ENCODE measurements at places on chromosomes 1 and 21.

- DNase-seq = peak; percentile 81
Measured at GRCh38 chr1:23343221-23344110, 618 bp downstream of the HNRNPR start.

- no peak for DNase-seq
Measured at GRCh38 chr1:114278911-114279310, 125.2 kb upstream of the SYT6 start.

DNA sequence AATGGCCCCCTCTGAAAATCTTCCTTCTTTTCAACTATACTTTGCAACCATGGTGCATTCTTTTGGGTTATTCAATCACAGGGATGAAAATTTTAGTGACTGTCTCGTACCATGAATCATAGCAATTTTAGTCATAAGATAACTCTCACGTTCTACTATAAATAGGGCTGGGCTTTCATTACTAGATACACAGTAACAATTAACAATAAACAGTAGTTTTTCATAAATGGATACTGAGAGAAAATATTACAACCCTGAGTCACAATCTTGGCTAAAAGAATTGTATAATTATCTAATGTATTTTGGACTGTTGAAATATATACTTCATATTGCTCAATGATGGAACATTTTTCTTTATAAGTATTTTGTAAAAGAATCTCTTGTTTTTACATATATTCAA lies 96.1 kb downstream of the TEX35 start:
- no peak for DNase-seq

GRCh38 chr1:236438614-236439013 lies 44.5 kb downstream of the EDARADD start:
- no peak for DNase-seq

GRCh38 chr1:168136709-168137514 lies at the start of gene GPR161:
TSS of gene GPR161 (minus strand) at chr1:168136930. CDS start at chr1:168104850, 32,080 bp downstream.
- peak; percentile 70 for DNase-seq

GRCh38 chr21:42039470-42039901 lies 29.3 kb upstream of the ZBTB21 start:
- peak; percentile 50 for DNase-seq

GRCh38 chr1:155983191-155984024 lies 5.1 kb upstream of the ARHGEF2 start:
- DNase-seq = peak; percentile 92

DNA sequence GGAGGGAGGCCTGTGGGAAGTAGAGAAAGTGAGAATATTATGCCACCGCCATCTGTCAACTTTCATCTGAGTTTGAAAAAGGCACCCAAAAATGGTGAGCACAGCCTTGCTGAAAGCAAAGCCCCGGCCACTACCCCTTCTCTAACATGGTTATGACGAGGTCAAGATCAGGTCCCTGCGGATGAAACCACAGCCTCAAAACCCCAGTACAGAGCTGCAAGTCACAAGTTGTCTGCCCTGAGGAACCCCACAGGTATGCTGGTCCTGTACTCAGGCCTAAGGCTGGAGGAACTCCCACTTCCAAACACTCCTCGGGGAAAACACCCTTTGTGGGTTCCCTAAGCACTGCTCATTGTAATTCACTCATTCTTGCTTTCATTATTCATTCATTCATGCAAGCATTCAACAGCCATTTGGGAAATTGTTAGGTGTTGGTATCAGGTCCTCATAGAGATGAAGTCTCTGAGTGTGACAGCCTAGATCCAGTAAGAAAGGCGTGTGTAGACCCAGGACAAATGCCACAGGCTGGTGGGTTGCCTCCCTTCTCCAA lies 216.6 kb upstream of the EDN2 start:
- DNase-seq = no peak

- DNase-seq = no peak
Measured at GRCh38 chr1:27423709-27424108, 31.3 kb downstream of the GPR3 start.

DNA sequence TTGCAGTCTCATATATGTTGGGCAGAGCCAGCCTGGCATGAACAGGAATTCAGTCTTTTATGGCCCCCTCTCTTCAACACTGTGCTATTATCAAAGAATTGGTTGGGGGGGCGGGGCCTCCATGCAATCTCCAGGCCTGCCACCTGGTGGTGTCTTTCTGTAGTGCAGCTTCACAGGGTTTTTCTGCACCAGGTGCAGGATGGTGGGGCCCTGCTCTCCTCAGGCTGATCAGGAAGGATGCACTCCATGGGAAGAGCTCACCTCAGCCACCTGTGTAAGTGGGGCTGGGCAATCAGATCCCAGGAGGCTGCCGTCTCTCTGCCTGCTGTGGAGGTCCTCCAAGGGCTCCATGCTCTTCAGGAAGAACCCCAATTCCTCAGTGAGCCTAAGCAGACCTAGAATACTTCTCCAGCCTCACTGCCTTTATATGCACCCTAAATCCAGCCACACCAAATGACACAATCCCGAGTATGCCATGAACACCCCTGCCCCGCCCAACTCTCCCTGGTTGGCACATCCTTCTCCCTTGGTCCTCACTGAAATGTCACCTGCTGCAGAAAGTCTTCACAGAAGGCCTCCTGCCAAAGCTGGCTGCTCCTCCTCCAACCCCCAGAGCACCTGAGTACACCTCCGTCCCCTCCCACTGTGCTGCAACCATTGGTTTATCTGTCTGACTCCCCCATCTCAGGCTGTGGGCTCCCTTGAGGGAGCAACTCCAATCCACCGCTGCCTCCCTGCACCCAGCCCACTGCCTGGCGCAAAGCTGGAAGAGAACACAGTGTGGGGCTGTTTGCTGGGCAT lies 16.5 kb downstream of the STK40 start:
- DNase-seq = peak; percentile 69

DNA sequence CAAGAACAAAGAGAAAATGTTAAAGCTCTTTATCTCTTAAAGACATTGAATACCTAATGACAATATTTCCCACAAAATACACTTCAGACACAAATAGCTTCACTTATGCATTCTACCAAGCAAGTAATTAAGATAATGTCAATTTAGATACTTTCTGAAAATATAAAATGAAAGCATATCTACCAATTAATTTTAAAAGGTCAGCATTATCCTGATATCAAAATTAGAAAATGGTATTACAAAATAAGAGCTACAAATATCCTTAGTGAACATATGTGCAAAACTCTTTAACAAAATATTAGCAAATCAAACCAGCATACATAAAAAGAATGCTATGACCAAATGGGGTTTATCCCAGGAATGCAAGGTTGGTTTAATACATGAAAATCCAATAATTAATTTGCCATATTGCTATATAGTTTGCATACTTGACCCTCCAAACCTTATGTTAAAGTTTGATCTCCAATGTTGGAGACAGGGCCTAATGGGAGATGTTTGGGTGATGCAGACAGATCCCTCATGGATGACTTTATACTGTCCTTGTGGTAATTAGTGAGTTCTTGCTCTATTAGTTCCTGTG lies 4.2 kb upstream of the KIFAP3 start:
- no peak for DNase-seq

GRCh38 chr1:27391511-27392095 lies 819 bp upstream of the GPR3 start:
- peak; percentile 48 for DNase-seq

- DNase-seq = no peak
Measured at GRCh38 chr21:37206496-37206895, 60.6 kb downstream of the VPS26C start.

DNA sequence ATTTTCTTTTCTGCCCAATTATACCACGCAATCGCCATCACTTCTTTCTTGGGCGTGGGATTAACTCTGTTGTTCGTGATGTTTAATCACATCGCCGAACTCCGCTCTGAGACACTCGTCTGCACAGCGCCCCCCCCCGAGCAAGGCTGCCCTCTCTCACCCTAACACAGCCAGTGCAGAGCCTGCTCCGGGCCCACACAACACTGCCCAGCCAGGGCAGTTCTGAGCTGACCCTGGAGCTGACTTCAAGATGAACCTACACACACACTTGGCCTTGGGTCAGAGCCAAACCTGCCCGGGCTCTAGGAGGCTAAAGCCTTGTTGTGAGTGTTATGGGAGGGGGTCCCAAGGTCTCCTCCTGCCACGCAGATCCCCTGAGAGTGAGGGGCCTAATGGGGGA lies 64.6 kb upstream of the LRP8 start:
- no peak for DNase-seq

GRCh38 chr1:93475681-93476080 lies 27.8 kb downstream of the FNBP1L start:
- no peak for DNase-seq

DNA sequence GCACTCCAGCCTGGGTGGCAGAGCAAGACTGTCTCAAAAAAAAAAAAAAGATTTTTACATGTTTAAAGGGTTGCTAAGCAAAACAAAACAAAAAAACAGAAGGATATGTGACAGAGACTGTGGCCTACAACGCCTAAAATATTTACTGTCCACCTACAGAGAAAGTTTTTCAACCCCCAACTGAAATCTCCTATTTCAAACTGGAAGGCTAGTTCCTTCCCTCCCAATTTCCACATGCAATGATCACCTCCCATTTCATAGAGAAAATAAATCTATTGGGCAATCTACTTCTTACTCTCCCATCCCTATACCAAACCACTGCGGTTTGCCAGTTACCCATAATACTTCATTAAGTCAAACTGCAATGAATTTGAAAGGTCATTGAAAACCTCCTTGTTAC lies 74.2 kb downstream of the ST3GAL3 start:
- no peak for DNase-seq

- no peak for DNase-seq
Measured at GRCh38 chr21:34911360-34911759, 137.7 kb downstream of the RUNX1 start.

- DNase-seq = no peak
Measured at GRCh38 chr21:16243396-16243795, 513.6 kb downstream of the USP25 start.

DNA sequence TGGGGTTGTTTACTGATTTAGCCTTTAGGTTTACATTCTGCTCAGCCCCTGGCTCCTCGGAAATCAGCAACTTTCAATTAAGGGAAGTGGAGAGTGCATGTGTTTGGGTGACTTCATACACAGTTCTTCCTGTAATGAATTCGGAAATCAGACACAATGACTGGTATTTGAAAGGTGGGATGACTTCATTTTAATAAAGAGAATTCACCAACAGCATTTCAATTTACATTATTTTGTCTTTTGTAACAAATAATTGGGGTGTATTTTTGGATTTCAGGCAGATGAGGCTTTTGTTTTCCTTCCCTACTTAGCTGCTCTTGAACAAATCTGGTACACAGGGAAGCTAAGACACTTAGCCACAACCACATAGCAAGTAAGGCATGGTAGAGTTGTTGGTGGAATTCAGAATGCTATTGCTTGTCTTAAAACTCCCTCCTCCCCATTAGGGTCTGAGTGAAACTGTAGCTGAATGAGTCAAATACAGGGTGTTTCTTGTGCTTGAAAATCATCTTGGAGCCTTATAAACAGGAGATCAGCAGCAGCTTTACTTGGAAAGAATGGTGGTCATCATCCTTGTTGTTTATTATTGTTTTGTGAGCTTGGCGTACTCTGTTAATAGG lies 917 bp downstream of the STX12 start:
- DNase-seq = peak; percentile 6

DNA sequence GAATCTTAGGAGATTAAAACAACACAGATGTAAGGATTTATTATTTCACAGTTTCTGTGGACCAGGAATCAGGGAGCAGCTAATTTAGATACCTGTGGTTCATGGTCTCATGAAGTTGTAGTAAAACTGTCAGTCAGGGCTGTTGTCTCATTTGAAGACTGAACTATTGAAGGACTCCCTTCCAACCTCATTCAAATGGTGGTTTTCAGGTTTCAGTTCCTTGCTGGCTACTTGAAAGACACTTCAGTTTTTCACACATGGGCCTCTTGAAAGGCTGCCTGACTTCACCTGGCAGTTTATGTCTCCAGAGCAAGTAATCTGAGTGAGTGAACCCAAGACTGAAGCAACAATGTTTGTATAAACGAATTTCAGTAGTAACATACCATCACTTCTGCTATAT lies 915.9 kb downstream of the PLA2G4A start:
- DNase-seq = no peak

GRCh38 chr1:234509457-234510328 lies 30.7 kb upstream of the TARBP1 start:
- DNase-seq = no peak

- DNase-seq = no peak
Measured at GRCh38 chr1:236247286-236247685, 34.5 kb downstream of the ERO1B start.

DNA sequence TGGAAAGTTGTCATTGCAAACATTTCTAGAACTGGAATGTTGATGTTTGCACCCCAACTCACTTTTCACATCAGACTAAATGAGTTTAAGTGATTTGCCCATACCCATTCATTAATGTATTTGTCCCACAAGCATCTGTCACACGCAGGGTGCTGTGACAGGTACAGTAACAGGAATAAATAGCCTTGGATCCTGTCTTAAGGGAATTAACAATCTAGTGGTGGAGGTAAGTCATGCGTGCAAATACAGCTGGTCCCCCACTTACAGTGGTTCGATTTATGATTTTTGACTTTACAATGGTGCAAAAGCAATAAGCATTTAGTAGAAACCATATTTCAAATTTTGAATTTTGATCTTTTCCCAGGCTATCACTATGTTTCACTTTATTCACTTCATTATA lies 17.5 kb upstream of the PRDM2 start:
- no peak for DNase-seq

DNA sequence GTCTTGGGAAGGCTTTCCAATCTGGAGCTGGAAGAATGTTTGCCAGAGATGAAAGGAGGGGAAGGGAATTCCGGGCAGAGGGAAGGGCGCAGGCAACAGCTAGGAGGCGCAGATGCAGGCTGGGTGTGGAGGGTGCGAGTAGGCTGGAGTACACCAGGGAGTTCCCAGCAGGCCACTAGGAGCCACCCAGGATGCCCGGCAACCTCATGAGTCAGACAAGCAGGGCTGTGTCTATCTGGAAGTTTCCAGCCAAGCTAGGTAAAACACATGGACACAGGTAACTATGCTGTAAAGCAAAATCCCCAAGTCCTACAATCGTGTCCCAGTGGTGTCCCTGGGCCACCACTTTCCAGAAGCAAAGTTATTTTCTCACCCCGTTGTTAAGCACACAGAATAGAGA lies 990 bp upstream of the NBL1 start:
- peak; percentile 70 for DNase-seq

- DNase-seq = peak; percentile 85
Measured at GRCh38 chr21:33127154-33127867, 57.4 kb downstream of the OLIG1 start.

DNA sequence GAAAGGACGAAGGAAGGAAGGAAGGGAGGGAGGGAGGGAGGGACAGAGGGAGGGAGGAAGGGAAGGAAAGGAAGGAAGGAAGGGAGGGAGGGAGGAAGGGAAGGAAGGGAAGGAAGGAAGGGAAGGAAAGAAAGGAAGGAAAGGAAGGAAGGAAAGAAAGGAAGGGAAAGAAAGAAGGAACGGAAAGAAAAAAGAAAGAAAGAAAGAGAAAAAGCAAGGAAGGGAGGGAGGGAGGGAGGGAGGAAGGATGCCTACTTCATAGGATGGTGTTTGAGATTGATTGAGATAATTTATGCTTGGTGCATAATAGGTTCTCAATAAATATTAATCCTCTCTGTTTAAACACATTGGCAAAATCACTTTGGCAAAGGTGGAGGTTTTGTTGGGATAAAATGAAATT lies 61.2 kb downstream of the WDR64 start:
- DNase-seq = no peak

- DNase-seq = peak; percentile 74
Measured at GRCh38 chr21:31248598-31248997, 95.5 kb downstream of the TIAM1 start.
